Colonic mucosa (tissue), 4 donors: ENCODE measurements at places on chromosomes 5 and 9. TPM values are rescaled to one million over a fixed set of nuclear protein-coding genes. Genes with fewer than 3 reads are reported as not detected.

DNA sequence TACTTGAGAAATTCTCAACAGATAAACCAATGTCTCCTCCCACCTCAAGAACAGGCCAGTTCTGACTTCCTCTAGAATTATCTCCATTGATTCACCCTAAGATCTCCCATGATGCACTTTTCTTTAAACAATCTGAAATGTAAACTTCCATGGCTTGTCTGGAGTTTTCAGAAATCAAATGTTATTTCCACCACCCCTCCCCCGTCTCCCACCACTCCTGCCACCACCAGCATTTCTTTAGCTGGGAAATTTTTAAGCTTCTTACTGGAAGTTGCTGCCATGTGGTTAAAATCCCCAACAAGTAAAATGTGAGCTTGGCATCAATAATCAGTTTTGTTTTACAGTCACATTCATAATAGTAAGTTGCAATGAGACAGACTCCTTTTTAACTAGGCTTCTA, 32.8 kb upstream of the BASP1 start:
- no peaks in the 10 kb centered on the region for H3K36me3 ChIP-seq
- no peak overlapping the region for H3K4me3 ChIP-seq
- no peak for DNase-seq
- H3K27me3 ChIP-seq: no peaks in the 10 kb centered on the region

- DNase-seq: no peak
- no peaks in the 10 kb centered on the region for H3K27me3 ChIP-seq
- H3K4me3 ChIP-seq: no peak overlapping the region
- no peaks in the 10 kb centered on the region for H3K4me1 ChIP-seq
- no peaks in the 10 kb centered on the region for H3K36me3 ChIP-seq
Measured at GRCh38 chr5:17428176-17428800, 69.7 kb upstream of the TAF11L2 start.

Gene EGFLAM
- 0.40 TPM for total RNA-seq

Gene NR5A1
- total RNA-seq: 0.82 TPM

Gene SLC6A19
- total RNA-seq: 0.67 TPM

DNA sequence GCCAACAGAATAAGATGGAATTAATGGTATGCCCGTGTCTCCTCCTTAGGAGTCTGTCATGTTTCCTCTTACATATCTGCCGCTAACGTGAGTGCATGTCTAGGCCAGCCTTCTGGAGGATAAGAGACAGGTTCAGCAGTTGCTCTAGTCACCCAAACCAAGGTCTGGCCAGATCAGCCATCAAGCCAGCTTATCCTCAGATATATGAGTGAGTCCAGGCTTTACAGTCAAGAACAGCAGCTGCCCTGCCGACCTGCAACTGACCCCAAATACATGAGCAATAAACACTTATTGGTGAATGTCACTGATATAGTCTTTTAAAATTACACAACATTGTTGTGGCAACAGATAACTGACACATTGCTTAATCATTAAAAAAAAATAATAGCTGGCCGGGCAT, 123.5 kb downstream of the TSSK1B start:
- no peaks in the 10 kb centered on the region for H3K27me3 ChIP-seq
- no peak for DNase-seq
- no peak overlapping the region for H3K4me3 ChIP-seq

DNA sequence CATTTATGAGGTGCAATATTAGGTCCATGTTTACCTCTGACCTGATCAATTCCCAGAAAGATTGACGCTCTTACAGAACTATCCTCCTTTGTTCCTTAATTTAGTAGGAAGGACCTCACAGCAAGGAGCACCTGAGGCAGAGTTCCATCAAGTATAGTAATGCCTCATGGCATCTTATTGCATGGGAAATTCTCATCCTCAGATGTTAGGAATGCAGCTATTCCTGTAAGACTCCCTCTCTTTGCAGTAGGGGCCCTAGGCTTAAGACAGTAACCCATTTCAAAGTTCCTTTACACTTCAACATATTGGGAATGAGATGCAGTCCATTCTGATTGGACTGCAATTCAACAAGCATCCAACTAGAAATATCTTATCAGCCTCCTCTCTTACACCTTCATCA, 69.8 kb downstream of the SLCO4C1 start:
- no peaks in the 10 kb centered on the region for H3K27me3 ChIP-seq
- no peaks in the 10 kb centered on the region for H3K4me1 ChIP-seq
- H3K36me3 ChIP-seq: no peaks in the 10 kb centered on the region

- DNase-seq: no peak
- H3K4me3 ChIP-seq: no peak overlapping the region
- H3K27me3 ChIP-seq: no peaks in the 10 kb centered on the region
- no peak overlapping the region for H3K27ac ChIP-seq
- no peaks in the 10 kb centered on the region for H3K36me3 ChIP-seq
Measured at GRCh38 chr5:156684216-156684615, 165.9 kb upstream of the PPP1R2B start.

- H3K36me3 ChIP-seq: no peaks in the 10 kb centered on the region
- no peak overlapping the region for H3K4me3 ChIP-seq
- DNase-seq: no peak
- H3K27ac ChIP-seq: no peak overlapping the region
- no peaks in the 10 kb centered on the region for H3K27me3 ChIP-seq
Measured at GRCh38 chr5:100898504-100899346, 4.4 kb downstream of the ST8SIA4 start.

DNA sequence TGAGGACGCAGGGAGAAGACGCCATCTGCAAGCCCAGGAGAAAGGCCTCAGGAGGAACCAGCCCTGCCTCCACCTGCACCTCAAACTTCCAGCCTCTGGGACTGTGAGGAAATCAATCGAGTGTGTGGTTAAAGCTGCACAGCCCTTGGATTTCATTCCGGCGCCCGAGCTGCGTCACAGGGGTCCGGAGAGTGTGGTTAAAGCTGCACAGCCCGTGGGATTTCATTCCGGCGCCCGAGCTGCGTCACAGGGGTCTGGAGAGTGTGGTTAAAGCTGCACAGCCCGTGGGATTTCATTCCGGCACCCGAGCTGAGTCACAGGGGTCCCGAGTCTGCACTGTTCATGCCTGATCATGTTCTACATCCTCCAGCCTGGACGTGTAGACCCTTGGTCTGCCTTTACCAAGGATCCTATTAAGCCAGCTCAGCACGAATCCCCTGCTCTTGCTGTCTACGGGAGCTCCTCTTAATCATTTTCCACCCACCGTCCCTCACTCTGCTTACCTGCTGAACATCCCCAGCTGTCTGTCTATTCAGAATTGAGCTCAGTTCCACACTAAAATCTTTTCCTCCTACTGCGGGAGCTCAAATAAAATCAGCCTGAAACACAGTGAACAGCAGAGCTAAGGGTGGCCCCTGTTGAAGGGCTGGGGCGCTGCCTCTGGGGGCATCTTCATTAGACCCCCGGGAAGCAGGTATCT, 73.0 kb upstream of the OLFM1 start:
- H3K4me3 ChIP-seq: no peak overlapping the region
- H3K27me3 ChIP-seq: no peaks in the 10 kb centered on the region
- no peaks in the 10 kb centered on the region for H3K36me3 ChIP-seq
- H3K4me1 ChIP-seq: no peaks in the 10 kb centered on the region

GRCh38 chr9:86763791-86764190, 183.5 kb downstream of the GAS1 start:
- H3K27me3 ChIP-seq: no peaks in the 10 kb centered on the region
- no peak overlapping the region for H3K4me3 ChIP-seq
- no peaks in the 10 kb centered on the region for H3K4me1 ChIP-seq
- DNase-seq: no peak
- no peak overlapping the region for H3K27ac ChIP-seq

GRCh38 chr9:17627641-17628040, 48.8 kb downstream of the SH3GL2 start:
- H3K27me3 ChIP-seq: no peaks in the 10 kb centered on the region
- no peaks in the 10 kb centered on the region for H3K4me1 ChIP-seq
- H3K36me3 ChIP-seq: no peaks in the 10 kb centered on the region

DNA sequence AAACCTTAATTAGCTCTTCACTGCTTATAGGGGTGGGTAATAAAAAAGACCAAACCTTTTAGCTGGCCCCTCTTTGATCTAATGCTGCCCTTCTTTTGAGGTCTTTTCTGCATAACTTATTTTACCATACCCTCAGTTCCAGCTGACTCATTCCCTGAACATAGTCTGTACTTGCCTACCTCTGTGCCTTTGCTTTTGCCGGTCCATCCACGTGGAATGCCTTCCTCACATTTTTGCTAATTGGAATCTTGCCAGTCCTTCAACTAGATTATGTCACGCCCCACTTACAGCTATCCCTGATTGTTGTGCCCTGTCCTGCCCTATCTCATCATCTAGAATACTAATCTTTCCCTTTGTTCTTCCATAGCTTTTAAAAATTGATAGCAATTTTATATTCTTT, 44.2 kb downstream of the FAF2 start:
- DNase-seq: no peak
- H3K36me3 ChIP-seq: no peaks in the 10 kb centered on the region
- H3K4me3 ChIP-seq: no peak overlapping the region
- no peak overlapping the region for H3K27ac ChIP-seq
- H3K27me3 ChIP-seq: no peaks in the 10 kb centered on the region

- H3K4me3 ChIP-seq: no peak overlapping the region
- H3K27me3 ChIP-seq: no peaks in the 10 kb centered on the region
- H3K27ac ChIP-seq: no peak overlapping the region
- no peaks in the 10 kb centered on the region for H3K4me1 ChIP-seq
- no peak for DNase-seq
- H3K36me3 ChIP-seq: no peaks in the 10 kb centered on the region
Measured at GRCh38 chr5:45277860-45278259, 418.3 kb downstream of the HCN1 start.

GRCh38 chr9:87796196-87796595, 70.3 kb downstream of the CTSL start:
- H3K4me3 ChIP-seq: no peak overlapping the region
- no peaks in the 10 kb centered on the region for H3K27me3 ChIP-seq
- H3K4me1 ChIP-seq: no peaks in the 10 kb centered on the region
- H3K27ac ChIP-seq: no peak overlapping the region
- DNase-seq: no peak
